NCI-H1436 treated with DMSO at 0.1 percent for 48 hours (cell line): ENCODE measurements at places on chromosomes 3 and 15.

GRCh38 chr3:25895443-25895842 is 105.6 kb downstream of the OXSM start:
- DNase-seq = no peak

DNA sequence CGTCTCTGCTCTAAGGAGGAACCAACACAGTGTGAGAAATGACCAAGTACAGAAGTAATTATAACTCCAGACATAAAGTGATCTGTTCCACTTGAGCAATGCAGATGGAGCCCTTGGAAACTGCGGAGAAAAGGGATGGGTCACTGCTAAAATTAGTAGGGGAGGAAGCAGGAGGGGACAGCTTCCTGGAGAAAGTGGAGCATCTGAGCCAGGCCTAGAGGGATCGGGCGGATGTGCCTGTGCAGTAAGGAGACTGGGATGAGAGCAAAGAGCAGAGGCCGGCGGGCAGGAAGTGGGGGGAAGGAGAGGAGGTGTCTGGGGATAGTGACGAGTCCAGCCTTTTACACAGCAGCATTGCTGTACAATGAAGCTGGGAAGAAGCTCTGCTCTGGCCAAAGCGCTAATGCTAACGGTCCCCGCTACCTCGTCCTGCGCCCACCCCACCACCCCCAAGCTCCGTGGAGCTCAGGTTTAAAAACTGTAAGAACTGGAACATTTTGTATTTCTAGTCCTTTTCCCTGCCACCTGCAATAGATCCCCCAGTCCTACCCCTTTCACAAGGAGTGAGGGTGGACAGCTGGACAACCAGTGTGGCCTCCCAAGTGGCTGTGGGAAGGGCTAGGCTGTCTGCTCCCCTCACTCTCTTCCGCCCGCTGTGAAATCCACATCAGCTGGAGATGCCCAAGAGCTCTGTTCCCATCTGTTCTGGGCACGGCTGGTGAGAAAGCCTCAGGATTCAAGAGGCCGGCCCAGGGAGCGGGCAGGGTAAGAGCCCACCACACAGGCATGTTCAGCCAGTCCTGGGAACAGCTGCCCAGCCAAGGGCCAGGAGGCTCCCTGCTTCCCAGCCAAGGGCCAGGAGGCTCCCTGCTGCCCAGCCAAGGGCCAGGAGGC is 53.0 kb upstream of the HES1 start:
- no peak for DNase-seq

- DNase-seq = no peak
Measured at GRCh38 chr3:31634476-31634875, 101.8 kb downstream of the STT3B start.

DNA sequence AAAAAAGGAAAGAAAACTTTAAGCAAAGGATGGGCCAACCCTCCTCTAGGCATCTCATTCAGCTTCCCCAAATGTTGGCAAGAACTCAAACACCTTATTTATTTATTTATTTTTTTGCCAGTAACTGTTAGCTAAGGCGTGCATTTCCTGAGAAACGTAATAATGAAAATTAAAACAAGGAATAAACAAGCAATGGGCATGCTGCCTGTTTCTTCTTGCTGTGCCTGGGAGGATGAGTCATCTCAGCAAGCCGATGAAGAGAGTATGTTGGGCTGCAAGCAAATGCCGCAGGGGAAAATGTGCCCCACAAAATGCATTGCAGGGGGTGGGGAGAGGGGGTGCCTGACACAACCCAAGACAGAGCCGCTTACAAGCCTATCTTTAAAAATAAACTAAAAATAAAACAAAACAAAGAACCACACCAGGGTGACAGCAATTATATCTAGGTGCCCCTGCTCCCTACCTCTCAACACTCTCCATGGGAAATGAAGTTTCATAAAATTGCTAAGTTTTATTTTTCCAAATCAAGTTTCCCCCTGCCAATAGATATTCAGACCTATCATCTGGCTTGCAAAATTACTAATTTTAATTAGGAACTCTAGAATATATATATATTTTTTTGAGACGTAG is 40.3 kb downstream of the EIF4E3 start:
- no peak for DNase-seq

DNA sequence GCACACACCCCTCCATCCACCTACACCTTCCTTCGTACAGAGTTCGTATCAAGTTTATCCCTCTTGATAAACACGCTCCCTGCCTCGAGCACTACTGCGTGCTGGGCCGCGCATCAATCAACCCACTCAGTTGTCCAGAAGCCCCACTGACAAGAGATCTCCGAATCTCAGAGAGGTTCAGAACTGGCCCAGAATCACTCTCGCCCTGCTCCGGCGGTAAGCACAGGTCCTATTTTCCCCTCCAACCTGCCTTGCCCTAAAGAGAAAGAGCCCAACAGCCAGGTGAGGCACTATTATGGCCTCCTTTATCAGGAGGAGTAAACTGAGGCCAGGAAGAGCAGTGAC is 494 bp upstream of the NISCH start:
- DNase-seq = no peak
